ENCODE measurements at places on chromosomes 13 and 19.
A peak's percentile ranks its signal among the peaks of the same experiment; 100 is the strongest.

- no peak for DNase-seq
Observed at GRCh38 chr19:7004313-7004931, 16.8 kb downstream of the MBD3L2B start.

GRCh38 chr19:18254546-18255503, 19.4 kb downstream of the IQCN start:
- no peak for DNase-seq

DNA sequence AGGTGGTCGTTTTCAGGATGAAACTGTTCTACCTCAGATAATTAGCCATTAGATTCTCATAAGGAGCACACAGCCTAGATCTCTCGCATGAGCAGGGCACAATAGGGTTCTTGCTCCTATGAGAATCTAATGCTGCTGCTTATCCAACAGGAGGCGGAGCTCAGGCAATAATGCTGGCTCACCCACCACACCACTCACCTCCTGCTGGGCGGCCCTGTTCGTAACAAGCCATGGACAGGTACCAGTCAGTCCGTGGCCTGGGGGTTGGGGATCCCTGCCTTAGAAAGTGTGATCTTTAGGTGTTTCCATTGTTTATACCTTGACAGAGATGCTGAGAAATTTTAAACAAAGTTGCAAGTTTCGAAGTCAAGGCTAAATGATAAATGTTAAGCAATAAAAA, 344.6 kb upstream of the HTR2A start:
- DNase-seq = no peak

DNA sequence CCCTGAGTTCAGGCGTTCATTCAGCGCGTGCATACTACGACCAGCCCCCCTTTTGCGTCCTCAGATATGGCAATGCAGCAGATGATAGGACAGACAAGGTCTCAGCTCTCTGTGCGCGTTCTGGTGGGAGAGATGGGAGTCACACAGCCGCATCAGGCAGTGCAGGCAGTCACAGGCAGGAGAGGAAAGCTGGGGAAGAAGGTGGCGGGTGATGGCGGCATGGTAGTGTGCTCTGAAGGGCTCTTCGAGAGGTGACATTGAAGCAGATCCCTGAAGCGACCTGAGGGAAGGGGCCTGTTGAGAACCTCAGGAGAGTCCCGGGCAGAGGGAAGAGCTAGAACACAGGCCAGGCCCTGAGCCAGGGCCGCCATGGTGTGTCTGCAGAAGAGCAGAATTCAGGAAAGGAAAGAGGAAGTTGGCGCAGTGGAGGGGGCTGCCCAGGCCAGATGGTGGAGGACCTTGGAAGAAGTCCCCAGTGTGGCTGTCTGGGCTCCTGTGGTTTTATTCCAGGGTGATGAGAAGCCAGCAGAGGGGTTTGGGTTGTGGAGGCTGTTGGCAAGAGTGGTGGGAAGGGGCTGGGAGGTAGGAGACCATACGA, 3.5 kb downstream of the USF2 start:
- DNase-seq = no peak

- no peak for DNase-seq
Observed at GRCh38 chr13:39531646-39532045, 71.3 kb downstream of the LHFPL6 start.

DNA sequence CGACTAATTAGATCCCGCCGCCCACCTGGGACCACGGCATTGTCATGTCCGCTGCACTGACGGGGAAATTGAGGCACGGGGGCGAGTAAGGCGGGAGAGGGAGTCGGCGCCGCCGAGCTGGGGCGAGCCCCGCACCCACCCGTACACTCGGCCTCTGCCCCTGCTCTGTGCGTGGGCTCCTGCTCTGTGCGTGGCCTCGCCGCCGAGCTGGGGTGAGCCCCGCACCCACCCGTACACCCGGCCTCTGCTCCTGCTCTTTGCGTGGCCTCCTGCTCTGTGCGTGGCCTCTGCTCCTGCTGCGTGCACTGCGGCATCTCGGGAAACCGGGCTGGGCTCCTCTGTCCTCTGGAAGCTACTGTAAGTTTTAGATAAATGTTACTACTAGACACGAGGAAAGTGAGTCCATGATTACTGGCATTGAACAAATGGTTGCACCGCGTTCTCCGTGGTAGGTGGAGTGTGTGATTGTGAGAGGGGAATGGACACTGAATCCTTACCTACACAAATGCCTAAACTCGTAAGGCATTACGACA, 826 bp upstream of the C1QTNF9 start:
- no peak for DNase-seq

DNA sequence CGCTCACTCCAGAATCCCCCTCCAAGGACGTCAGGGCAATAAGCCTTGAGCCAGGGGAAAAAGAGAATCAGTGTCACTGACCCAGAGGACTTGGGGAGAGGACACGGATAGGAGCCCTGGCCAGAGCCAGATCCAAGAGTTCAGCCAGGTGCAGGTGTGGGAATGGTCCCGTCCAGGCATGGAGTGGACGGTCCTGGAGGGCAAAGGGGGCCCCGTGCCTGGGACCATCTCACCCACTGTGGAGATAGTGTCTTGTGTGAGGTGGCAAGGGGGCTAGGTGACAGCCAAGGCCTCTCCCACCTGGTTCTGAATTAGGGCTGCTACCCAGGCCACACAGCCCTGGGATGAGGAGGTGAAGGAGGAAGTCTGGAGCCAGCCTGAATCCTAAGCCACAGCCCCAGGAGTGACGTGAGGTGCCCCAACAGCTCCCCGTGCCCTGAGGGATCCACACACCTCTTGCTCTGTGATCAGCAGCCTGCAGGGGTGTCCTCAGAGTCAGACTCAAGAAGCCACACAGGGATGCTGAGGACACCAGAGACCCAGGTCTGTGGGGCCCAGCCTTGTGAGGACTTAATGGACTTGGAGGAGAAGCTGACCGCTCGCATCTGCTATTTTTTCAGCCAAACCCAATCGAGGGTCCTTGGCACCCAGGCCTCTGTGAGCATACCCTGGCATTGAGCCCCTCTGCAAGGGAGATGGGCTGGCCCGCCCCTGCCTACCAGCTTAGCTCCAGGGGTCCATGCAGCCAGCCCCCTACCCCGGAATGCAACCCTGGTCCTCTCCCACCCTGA, 16.4 kb upstream of the ZNF14 start:
- peak; percentile 26 for DNase-seq

GRCh38 chr13:70043685-70044084, 63.9 kb upstream of the ATXN8OS start:
- no peak for DNase-seq

DNA sequence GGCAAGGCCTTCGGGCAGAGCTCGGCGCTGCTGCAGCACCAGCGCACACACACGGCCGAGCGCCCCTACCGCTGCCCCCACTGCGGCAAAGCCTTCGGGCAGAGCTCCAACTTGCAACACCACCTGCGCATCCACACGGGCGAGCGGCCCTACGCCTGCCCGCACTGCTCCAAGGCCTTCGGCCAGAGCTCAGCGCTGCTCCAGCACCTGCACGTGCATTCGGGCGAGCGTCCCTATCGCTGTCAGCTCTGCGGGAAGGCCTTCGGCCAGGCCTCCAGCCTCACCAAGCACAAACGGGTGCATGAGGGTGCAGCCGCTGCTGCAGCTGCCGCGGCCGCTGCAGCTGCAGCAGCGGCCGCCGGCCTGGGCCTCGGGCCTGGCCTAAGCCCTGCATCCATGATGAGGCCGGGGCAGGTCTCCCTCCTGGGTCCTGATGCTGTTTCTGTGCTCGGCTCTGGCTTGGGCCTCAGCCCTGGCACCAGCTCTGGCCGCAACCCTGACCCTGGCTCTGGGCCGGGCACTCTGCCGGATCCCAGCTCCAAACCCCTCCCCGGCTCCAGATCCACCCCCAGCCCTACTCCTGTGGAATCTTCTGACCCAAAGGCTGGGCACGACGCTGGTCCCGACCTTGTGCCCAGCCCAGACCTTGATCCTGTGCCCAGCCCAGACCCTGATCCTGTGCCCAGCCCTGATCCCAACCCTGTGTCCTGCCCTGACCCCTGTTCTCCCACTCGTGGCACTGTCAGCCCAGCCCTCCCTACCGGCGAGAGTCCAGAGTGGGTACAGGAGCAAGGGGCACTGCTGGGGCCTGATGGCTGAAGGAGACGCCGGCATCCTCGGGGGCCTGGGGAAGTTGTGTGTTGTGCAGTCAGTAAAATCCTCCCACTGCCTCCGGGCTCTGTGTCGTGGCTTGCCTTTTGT, 2.0 kb upstream of the MCOLN1 start:
- DNase-seq = peak; percentile 92

DNA sequence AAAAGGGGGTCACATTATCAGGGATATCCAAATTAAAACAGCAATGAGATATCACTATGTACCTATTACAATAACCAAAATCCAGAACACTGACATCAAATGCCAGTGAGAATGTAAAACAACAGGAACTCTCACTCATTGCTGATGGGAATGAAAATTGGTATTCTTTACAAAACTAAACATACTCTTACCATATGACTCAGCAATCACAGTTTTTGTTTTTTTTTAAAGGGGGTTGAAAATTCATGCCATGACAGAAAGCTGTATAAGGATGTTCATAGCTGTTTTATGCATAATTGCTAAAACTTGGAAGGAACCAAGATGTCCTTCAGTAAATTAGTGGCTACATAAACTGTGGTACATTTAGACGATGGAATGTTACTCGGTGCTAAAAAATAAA, 71.6 kb upstream of the SLITRK1 start:
- no peak for DNase-seq

DNA sequence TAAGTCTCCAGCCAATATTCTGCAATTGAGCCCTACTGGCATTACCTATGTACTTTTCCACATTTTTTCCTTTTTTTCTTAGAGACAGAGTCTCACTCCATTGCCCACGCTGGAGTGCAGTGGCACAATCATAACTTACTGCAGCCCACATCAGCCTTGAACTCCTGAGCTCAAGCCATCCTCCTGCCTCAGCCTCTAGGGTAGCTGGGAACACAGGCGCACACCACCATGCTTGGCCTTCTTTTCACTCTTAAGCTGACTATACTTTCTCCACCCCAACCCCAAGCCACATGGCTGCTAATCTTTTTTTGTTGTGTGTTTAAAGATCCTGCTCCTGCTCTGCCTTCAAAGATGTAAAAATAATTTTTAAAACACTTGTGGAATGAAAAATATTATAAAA, 1.6 kb upstream of the LATS2 start:
- DNase-seq = no peak
